ENCODE measurements at places on chromosomes 3 and 15.

GRCh38 chr15:66815318-66815717 lies 113.3 kb downstream of the SMAD6 start:
- no peak for DNase-seq

- DNase-seq: no peak
These were observed 92.0 kb downstream of the GABRG3 start for GRCh38 chr15:27062951-27063350.

DNA sequence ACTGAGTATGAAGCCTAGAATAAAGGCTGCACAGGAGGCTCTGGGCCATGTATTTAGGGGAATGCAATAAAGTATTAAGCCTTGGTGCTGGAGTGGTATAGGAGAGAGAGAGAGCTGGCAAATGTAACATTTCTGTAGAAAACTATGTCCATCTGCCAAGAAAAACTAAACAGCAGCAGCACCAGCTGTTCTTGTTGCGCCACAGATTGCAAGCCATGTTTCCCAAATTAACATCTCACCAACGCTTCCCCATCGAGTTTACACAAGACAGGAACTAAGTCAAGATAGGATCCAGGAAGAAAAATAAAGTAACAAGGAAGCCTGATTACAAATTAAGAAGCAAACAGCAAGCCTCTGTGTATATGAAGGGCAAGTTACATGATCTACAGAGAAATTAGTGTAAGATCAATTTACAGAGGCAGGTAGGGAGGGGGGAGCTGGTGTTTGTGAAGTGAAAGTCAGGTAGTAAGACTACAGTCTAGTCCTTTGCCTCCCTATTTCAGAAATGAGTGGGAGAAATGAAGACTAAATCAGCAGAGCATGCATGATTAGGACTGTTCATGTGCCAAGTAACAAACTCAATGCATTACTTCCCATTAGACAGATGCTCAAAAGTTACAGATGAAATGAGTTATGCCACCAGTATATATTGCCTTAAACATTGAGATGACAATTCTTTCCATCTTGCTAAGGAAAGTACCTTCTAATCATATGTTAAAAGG lies 900.5 kb downstream of the EPHA3 start:
- DNase-seq: no peak

DNA sequence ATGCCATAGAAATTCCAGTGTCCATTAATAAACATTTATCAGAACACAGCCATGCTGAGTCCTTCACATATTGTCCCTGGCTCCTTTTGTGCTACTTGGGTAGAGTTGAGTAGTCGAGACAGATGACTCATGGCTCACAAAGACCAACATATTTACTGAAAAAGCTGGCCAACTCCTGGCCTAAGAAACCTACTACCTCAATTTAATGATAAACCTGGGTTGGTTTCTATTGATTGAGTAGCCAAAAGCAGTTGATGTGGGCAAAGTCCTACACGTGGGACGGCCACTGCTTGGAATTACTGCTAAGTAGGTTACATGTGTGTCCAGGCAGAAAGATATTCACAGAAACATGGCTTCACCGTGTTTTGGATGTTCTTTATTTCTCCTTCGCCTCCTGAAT lies 402.2 kb downstream of the NR2F2 start:
- no peak for DNase-seq

GRCh38 chr3:187742351-187743171 lies 2.7 kb downstream of the BCL6 start:
- no peak for DNase-seq

DNA sequence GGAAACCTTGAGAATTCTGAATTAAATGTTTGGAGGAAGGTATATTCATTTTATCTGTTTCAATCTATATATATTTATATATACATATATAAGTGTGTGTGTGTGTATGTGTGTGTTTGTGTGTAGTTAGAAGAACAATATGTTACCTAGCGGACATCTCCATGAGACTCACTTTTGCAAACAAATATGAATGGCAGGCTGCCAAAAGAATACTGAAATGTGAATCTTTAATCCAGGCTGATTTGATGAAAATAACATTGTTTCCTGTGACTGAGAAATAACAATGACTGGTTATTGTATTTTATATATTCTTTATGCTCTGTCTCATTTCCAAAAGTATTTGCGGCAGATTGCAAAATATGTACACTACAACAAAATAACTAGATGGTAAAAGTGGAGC lies 255.5 kb upstream of the TGFBR2 start:
- DNase-seq: no peak

- DNase-seq: no peak
These were observed 159.4 kb downstream of the LSAMP start for GRCh38 chr3:116285781-116286421.

DNA sequence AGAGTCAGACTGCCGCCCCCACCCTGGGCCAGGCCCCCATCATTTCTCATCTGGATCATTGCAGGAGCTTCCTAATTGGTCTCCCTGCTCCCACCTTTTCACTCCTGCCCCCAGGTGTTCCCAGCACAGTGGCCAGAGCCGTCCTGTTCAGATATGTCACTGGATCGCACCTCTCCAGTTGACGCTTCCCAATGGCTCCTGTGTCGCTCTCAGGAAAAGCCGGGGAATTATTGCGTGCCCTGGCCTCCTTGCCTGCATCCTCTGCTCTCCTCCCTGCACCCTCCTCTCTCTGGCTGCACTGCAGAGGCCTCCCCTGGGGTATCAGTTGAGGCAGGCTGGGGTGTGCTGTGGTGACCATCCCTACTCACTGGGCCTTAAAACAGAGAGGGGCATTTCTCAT lies 25.5 kb upstream of the CYP11A1 start:
- no peak for DNase-seq

GRCh38 chr15:36053746-36054145 lies 507.8 kb upstream of the DPH6 start:
- no peak for DNase-seq

DNA sequence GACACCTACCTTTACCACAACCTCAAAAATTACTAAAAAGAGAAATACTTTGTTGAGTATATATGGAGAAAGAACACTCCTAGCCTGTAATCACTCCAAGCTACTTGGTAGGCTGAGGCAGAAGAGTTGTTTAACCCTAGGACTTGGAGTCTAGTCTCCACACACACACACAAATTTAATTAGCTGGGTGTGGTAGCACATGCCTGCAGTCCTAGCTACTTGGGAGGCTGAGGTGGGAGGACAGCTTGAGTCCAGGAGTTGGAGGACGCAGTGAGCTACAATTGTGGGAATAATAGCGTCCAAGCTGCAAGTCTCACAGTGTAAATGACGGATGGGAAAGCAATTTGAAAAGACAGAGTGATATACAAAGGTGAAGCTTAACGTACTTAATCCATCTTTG lies 50.5 kb downstream of the LDHAL6B start:
- no peak for DNase-seq

- no peak for DNase-seq
These were observed 951.3 kb upstream of the SEMA6D start for GRCh38 chr15:46766021-46766420.

GRCh38 chr3:194368918-194369317 lies 625 bp downstream of the LRRC15 start:
- DNase-seq: no peak

DNA sequence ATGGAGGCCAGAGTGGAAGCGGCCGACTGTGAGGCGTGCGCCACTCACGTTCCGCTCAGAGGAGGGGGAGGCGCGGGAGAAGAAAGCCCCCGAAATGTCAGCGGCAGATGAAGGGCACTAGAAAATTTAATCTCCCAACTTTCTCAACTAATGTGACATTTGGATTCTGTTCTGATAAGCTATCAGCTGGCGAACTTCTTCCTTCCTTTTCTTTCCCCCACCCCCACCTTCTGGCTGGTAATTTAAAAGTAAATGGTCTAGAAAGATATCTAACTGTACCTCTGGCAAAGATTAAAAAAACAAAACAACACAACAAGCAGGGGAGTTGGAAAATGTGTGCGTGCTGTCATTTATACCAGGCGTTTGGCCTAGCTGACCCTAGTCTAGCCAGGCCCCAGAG lies 26.4 kb upstream of the TMEM115 start:
- DNase-seq: no peak

- DNase-seq: peak; percentile 87
These were observed 61.2 kb downstream of the SYNM start for GRCh38 chr15:99165956-99166689.

- peak; percentile 57 for DNase-seq
These were observed 28.6 kb upstream of the C3orf80 start for GRCh38 chr3:160196511-160197104.

GRCh38 chr3:100084100-100084806 lies 30.0 kb downstream of the FILIP1L start:
- no peak for DNase-seq

DNA sequence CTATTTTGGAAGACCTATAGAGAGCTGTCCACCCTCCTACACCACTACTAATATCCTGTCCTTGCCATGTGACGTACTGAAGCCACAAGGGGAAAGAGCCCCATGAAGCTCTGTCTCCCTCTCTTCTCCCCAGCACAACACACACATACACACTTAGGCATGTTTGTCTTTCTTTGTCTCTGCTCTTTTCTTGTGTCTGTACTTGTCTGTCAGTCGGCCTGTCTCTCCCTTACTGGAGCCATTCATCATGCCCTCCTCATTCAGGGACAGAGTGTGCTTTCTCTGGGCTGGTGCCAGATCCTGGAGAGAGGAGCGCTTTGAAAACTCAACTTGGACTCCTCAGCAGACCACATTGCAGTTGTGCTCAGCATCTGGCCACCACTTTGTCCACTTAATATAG lies 47.6 kb downstream of the PSMD6 start:
- no peak for DNase-seq

DNA sequence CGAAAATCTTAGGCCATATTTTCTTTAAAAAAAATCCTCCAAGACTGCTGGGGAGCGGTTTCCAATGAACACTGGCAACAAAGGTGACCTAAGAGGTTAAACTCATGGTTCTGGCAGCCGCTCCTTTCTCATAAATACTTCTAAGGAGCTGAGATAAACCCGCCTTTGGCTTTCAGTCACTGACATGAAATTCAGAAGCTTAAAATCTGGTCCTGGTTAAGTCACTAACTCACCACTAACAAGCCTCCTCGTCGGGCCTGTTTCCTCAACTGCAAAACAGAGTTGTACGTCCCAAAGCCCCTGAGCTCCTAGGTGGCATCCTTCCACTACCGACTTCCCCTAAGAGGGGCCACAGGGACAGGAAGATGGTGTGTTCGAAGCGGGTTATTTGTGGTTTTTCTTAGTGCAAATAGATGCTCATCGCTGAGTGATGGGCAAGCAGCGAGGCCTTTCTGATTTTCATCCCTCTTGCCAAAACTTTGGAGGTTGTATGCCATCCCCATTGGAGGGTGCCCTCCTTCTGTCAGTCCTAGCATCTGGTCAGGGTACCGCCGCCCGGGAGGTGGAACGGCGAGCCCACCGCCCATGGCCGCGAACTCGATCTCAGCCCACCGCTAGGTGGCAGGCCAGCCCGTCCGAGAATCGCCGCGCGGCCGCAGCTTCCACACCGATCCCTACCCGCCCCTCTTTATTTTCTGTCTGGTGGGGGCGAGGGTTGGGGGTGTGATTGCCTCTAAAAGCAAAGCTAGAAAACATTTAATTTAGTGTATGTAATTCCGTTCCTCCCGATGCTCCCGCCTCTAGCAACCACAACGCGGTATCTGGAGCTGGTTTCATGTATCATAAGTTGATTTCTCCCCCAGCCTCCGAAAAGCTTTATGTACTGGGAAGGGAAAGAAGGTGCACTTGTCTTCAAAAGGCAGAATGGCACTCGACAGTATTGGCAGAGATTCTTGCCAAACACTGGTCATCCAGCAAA lies 4.6 kb downstream of the BCL6 start:
- DNase-seq: peak; percentile 94

DNA sequence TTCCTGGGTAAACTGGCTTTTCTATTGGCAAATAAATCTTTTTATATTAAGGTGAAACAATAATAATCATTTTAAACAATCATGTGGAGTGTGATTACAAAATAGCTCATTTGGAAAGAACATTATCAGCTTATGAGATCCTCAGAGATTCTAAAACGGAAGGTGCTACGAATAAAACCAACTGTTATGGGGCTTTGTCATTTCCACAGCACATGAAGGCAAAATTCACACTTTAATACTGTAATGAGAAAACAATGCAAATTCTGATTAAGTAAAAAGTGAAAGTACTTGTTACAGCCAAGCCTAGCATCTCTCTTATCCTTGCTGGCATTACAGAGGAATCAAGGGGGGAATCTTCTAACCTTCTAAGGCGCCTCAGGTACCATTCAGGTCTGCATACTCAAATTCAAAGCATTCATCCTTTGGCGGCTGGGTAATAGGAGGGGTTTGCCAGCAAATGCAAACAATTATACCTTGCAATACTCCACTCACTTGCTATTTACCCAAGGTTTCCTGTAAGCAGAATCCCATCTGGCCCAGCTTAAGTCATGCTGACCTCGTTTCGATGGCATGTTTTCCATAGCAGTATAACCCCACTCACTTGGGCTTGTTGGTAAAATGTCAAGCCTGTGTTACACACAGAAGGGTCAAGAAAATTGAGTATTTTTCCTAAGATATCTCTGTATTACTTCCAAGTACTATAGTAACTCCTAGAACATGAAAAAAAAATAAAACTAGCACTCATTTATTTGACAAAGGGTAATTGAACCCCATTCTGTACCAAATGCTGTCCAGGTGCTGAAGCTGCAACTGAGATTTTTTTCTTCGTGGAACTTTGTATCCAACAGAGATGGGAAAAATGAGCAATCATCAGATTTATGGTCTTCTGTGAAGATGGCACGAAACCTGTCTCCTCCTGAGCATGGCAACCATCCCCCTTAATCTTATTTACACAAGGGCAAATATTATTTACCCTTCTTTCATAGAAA lies 183.7 kb upstream of the LMCD1 start:
- no peak for DNase-seq

DNA sequence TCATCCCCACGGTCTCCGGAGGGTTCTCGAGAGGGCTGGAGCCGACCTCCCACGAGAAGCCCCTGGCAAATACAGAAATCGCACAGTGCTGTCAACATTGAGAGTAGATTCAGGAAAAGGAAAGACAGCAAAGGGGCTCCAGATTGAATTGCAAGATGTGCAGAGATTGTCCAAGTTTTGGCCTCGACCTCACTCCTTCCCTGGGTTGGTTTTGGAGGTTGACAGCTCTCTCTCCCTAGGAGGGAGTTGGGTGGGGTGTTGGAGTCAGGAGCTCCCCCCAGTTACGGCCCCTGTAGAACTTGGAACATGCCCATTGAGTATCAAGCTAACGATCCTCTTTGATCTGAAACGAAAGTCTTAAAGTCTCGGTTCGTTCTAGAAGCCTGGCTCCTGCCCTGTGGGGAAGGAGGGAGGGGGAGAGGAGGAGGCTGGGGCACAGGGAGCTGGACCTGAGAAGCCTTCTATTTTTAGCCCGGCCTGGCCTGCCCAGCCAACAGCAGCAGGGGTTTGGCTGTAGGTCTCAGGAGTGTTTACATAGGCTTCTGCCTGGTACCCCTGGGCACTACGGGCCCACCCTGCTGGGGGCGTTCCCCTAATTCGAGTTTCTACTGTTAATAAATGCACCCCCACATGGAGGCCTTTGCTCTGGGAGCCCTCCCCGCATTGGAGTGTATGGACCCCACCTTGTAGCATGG lies 672 bp upstream of the KY start:
- DNase-seq: peak; percentile 89

All from esophagus muscularis mucosa (tissue), 4 donors.